BJ (cell line): ENCODE measurements at places on chromosomes 6 and 20. TPM values are rescaled to one million over a fixed set of nuclear protein-coding genes. Genes with fewer than 3 reads are reported as not detected.

The TLDC2 gene
- 0.37 and 0.54 TPM in 2 replicates for polyA plus RNA-seq

The PNPLA1 gene
- not detected in 2 replicates for polyA plus RNA-seq

The ENPP1 gene
- polyA plus RNA-seq, result 8.0 and 15.8 TPM in 2 replicates

GRCh38 chr20:21174516-21175239, 48.8 kb downstream of the KIZ start:
- DNase-seq, result no peak

The MYB gene
- 0.06 and 0.11 TPM in 2 replicates for polyA plus RNA-seq

- DNase-seq, result no peak
These were observed 107.5 kb upstream of the SCAF8 start for GRCh38 chr6:154625721-154626120.

DNA sequence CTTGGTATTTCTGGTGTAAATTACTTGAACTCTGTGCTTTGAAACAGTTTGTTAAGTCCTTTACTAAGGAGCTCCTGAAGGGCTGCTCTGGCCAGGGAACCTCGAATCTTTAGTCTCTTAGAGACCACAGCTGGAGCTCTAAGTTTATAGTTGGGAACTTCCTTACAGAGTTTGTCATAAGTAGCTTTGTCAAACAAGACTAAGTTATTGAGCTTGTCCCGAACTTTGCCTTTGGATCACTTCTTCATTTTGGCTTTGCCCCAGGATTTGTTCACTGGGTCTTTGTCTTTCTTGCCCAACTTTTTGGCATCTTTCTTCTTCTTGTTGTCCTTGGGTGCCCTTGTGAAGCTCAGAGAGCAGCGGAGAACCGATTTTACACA, 64.8 kb downstream of the FAM50B start:
- no peak for DNase-seq

- no peak for DNase-seq
These were observed 467.1 kb downstream of the HDGFL1 start for GRCh38 chr6:23036406-23036983.

The SH3BGRL2 gene
- polyA plus RNA-seq, result 0.37 and 0.66 TPM in 2 replicates

The CLPSL1 gene
- polyA plus RNA-seq, result not detected in 2 replicates

- no peak for DNase-seq
These were observed 36.0 kb downstream of the TIAM2 start for GRCh38 chr6:155031091-155031490.

- DNase-seq, result no peak
These were observed 520.5 kb upstream of the ADGRB3 start for GRCh38 chr6:68114463-68115047.

DNA sequence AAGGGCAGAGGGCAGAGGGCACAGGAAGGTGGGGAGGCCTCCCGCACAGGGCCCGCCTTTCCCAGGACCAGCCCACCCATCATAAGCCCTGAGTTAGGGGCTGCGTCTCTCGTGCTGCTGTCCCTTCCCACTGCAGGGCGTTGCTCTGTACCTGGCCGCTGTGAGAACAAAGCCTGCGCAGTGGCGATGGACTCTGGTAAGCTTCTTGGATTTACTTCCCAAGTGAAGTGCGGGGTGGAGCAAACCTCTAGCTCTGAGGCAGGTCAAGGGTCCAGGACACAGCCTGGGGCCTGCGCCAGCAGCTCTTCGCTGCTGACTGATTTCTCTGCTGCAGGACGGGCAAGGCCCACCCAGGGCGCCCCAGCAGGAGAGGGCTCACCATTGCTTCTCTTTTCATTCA, 23.9 kb downstream of the INSM1 start:
- DNase-seq, result no peak

DNA sequence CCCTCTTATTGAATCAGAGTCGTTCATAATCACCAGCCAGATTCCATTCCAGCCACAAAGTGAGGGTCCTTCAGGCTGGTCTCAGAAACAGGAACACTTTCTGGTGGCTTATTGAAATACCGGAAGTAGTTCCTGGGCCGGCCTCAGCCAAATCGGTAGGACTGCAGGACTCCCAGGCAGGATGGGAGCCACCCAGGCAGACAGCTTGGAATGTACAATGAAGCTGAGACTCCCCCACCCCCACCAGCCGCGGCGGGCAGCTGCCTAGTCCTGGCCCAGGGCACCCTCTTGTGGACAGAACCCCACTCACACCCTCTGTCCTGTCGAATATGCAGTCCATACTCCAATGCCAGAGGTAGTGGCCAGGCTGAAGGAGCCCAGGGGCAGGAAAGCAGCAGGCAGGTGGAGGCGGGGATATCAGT, 43.8 kb downstream of the MDFI start:
- peak; percentile 27 for DNase-seq

- DNase-seq, result no peak
These were observed 194.1 kb upstream of the GJE1 start for GRCh38 chr6:141938664-141939063.

The AVP gene
- polyA plus RNA-seq, result not detected in 2 replicates

The FOXF2 gene
- 17.7 and 23.4 TPM in 2 replicates for polyA plus RNA-seq

DNA sequence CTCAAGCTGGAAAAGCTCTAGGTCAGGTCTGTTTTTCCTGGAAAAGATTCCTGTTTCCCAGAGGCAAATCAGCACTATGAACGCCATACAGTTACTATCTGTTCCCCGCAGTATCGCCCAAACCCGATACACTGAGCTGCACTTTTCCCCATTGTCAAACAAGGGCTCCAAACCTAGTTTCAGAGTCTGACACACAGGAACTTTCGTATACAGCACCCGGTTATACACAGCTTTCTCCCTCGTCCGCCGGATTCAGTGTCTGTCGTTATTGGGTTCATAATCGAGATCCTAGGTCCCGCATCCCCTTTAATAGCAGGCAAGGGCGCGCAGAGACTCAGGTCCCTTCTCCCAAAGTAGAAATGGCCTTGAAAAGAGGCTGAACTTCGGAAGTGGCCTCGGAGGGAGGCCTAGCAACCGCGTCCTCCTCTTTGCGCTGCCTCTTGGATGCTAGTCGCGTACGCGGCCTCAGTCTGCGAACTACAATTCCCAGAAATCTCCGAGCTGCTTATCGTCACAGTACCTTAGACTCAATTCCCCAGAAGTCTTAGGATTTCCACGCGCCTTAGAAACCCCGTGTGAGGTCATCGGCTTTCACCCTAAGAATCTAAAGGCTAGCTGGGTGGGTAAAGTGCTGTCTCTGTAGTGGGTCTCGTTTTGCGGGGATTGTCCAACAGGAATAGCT, 34.2 kb downstream of the ZNF391 start:
- DNase-seq, result no peak

- DNase-seq, result no peak
These were observed 617.8 kb downstream of the MMUT start for GRCh38 chr6:48845219-48845618.

- DNase-seq, result no peak
These were observed 645.0 kb downstream of the PHF3 start for GRCh38 chr6:64280569-64280968.

DNA sequence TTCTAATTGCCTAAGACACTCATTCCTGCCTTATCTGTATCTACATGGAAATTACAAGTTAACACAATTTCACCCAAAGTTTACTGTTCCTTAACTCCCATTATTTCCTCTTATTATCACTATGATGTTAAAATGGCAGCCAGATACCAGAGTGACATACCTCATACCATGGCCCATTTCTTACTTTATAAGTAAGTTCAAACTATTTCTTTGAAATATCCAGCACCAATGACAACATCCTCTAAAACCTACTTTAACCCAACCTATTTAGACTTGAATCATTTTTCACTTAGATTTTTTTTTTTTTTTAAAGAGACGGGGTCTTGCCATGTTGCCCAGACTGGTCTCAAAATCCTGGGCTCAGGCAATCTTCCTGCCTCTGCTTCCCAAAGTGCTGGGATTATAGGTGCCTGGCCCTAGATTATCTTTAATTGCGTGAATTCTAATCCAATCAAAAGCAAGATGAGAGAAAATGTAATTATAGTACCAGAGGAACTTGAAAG, 10.0 kb downstream of the REV3L start:
- no peak for DNase-seq

GRCh38 chr20:24779131-24779530, 169.9 kb upstream of the CST7 start:
- DNase-seq, result no peak

The TMEM74B gene
- polyA plus RNA-seq, result 0.04 TPM in 1 of 2 replicates, not detected in the other

DNA sequence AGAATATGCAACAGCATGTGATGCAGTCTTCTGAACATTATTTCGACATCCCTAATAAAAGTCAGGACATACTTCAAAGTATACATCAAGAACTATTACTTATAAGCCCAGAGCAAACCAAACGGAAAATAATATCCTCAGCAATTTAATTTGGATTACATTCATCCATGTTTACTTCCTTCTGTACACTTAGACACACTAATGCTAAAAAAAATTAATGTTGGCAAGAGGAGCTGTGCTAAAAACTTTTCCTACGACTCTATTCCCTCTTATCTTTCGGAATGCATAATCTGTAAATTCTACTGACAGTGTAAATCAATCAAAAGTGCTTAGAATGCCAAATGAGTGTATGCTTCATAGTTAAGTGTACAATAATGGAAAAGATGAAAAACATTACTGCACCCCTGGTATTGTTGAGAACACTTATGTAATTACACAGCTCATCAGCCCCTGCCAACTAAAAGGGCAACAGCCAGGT, 301.2 kb upstream of the HSF2 start:
- DNase-seq, result no peak

The TOX2 gene
- polyA plus RNA-seq, result 4.3 and 7.6 TPM in 2 replicates

DNA sequence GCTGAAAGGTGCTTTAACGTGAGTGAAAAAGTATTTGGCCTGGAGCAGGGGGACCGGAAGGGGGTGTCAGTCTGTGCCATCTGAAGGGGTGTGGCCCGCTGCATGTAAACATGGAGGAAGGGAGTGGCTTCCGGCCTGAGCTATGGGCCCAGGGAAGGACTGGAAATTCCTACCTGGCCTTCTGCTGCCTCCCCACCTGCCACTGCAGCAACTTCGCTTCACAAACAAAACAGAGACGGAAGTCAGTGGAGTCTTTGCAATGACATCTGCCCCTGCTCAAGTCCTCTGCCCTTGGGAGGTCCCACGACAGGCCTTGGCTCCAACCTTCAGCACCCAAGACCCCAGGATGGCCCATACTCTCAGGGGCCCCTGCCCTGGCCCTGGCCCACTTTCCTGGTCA, 28.1 kb upstream of the FOXP4 start:
- no peak for DNase-seq

The CRIP3 gene
- polyA plus RNA-seq, result not detected in 2 replicates

DNA sequence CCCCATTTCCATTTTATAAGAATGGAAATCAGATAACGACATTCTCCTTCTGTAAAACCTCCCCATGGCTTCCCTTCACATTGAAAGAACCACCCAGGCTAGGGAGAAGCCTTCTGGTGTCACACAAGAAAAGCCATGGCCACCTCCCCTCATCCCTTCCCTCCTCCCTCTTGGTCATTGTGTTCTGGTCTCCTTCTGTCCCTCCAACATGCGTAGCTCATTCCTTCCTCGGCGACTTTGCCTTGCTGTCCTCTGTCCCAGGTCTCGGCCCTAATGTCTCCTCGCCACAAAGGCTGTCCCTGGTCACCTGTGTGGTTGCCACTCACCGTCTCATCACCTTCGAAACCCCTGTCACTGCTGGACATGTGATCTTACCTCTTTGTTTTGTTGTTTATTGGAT, 193.9 kb downstream of the BCAS1 start:
- no peak for DNase-seq

The PRRC2A gene
- polyA plus RNA-seq, result 23.8 and 47.3 TPM in 2 replicates

DNA sequence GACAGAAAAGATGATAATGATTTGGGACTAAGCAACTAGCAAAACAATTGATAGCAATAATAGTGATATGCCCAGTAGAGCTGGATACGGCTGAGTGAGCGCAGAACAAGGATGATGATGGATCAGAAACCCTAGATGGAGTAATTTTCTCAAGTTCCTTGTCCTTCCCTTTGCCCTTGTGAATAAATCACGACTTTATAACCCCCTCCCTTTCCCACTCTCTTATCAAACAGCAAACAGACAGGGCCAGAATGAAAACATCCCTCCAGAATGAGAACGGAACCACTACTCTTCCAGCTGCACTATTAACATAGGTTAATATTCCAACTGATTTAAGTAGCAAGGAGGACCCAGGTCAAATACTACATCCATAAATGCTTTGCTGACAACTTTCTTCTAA, 1.3 kb upstream of the MTFR2 start:
- no peak for DNase-seq

The B4GALT5 gene
- polyA plus RNA-seq, result 26.7 and 32.5 TPM in 2 replicates
